A549 treated with DMSO at 1 μM for 4 hours (cell line): ENCODE measurements at places on chromosomes 7 and 10. TPM values are rescaled to one million over a fixed set of nuclear protein-coding genes. Genes with fewer than 3 reads are reported as not detected.

The SCIN gene
- total RNA-seq: 0.36 to 0.70 TPM (median 0.45 TPM) in 5 replicates

The ANKRD22 gene
- 0.41 to 0.63 TPM (median 0.48 TPM) in 5 replicates for total RNA-seq

The DMBT1 gene
- total RNA-seq: 0.03 to 0.06 TPM (median 0.04 TPM) in 4 of 5 replicates, not detected in the other

The IL2RA gene
- not detected in 5 replicates for total RNA-seq

The ZNF485 gene
- total RNA-seq: 1.9 to 2.2 TPM (median 2.1 TPM) in 5 replicates

The ZNF248 gene
- 2.9 to 6.0 TPM (median 4.4 TPM) in 5 replicates for total RNA-seq

The EPC1 gene
- 18.0 to 21.6 TPM (median 18.0 TPM) in 5 replicates for total RNA-seq

The CLCN1 gene
- total RNA-seq: 0.03 to 0.07 TPM (median 0.06 TPM) in 3 of 5 replicates, not detected in the others

The FZD8 gene
- 6.6 to 8.9 TPM (median 7.8 TPM) in 5 replicates for total RNA-seq

The NUTM2E gene
- total RNA-seq: 0.36 to 0.43 TPM (median 0.40 TPM) in 5 replicates

The CPEB3 gene
- 0.21 to 0.44 TPM (median 0.38 TPM) in 5 replicates for total RNA-seq

The DBNL gene
- total RNA-seq: 65.7 to 74.1 TPM (median 66.9 TPM) in 5 replicates

The SLC26A4 gene
- total RNA-seq: 0.05 to 0.12 TPM (median 0.06 TPM) in 5 replicates

The ELFN1 gene
- total RNA-seq: 0.39 to 0.57 TPM (median 0.49 TPM) in 5 replicates

The OGDHL gene
- total RNA-seq: 0.15 to 0.42 TPM (median 0.22 TPM) in 5 replicates

The KLF14 gene
- 0.05 TPM in 2 of 5 replicates, not detected in the others for total RNA-seq

The PRLHR gene
- not detected in 5 replicates for total RNA-seq

The NACAD gene
- total RNA-seq: 0.11 to 0.34 TPM (median 0.18 TPM) in 5 replicates

The NMT2 gene
- total RNA-seq: 24.3 to 29.8 TPM (median 27.0 TPM) in 5 replicates

The NRAP gene
- not detected in 5 replicates for total RNA-seq

The SEC61A2 gene
- 12.6 to 14.6 TPM (median 13.3 TPM) in 5 replicates for total RNA-seq

The PIK3CG gene
- total RNA-seq: not detected in 5 replicates
